ENCODE measurements at places on chromosomes 11 and 22. TPM values are rescaled to one million over a fixed set of nuclear protein-coding genes. Genes with fewer than 3 reads are reported as not detected.

DNA sequence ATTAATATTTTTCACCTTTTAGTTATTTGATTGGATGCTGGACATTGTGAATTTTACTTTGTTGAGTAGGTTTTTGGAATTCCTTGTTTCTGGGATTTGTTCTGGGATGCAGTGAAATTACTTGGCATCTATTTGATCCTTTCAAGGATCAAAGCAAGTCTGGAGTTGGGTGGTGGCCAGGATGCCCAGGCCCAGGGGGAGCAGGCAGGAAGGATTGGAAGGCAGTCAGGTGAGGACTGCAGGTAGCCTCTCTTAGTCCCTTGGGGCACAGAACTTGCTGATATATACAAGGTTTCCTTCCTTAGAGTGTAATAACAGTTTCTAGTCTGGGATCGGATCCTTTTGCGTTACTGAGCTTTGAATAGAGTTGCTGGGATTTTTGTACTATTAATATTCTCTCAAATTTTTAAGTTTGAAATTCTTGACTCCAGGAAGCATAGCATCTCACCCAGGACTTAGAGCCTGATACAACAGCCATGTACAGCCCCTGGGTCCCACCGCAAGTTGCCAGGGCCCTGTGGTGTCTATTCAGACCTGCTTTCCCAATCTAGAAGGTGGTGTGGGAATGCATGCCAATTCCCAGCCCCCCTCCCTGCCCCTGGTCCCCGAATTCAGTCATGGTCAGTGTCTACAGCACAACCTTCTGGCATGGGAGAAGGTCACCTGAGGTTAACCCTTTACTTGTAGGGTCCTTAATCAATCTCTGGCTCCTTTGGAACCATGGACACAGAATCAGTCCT is 6.1 kb downstream of the ZNF74 start:
- no peak for DNase-seq
- no peaks in the 10 kb centered on the region for H3K27me3 ChIP-seq
- H3K4me3 ChIP-seq = no peak overlapping the region
- no peaks in the 10 kb centered on the region for H3K4me1 ChIP-seq

AP5B1 gene
- 15.5 TPM for total RNA-seq

GNAZ gene
- 0.86 TPM for total RNA-seq

GRCh38 chr11:117819096-117820040 is 5.2 kb downstream of the FXYD2 start:
- no peaks in the 10 kb centered on the region for H3K27me3 ChIP-seq
- peak; percentile 80 for DNase-seq
- no peak overlapping the region for H3K4me3 ChIP-seq
- H3K36me3 ChIP-seq = no peaks in the 10 kb centered on the region
- peaks cover 30% of the 10 kb centered on the region for H3K4me1 ChIP-seq

B3GAT1 gene
- not detected for total RNA-seq

NDUFS3 gene
- 99.7 TPM for total RNA-seq

Data from endothelial cell of umbilical vein (primary cell).